ENCODE measurements at places on chromosomes 1 and 21.

DNA sequence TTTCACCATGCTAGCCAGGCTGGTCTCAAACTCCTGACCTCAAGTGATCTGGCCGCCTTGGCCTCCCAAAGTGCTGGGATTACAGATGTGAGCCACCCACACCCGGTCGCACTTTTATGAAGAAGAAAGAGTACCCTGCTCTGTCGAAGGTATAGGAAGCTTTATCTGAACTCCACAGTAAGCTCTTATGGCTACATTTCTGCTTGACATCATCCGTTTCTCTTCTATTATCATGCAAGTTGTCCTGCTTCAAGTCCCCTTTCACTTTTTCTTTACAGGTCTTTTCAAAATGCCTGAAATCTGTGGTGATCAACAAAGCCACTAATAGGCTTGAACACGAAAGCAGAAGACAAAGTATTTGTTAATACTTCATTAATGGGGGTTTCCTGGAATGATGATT, 4.0 kb downstream of the RPE65 start:
- no peak for DNase-seq

- DNase-seq: peak; percentile 72
These were observed 43.4 kb downstream of the RALGPS2 start for GRCh38 chr1:178768423-178768822.

- no peak for DNase-seq
These were observed 363.7 kb downstream of the NEGR1 start for GRCh38 chr1:71918630-71919029.

- no peak for DNase-seq
These were observed 96.5 kb downstream of the LIPI start for GRCh38 chr21:14114251-14114650.

DNA sequence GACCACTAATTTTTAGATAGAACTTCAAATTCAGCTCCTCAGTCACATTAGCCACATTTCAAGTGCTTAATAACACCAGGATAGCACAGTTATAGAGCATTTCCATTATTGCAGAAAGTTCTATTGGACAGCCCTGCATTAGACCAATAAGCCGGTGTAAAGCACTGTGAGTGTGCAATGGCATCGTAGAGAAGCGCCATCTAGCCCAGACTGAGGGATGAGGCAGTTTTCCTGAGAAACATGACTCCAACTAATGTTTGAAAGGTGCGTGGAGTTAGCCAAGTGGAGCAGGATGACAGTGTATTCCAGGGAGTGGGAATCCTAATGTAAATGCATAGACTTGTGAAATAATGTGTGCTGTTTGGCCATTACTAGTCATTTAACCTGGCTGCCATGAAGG, 7.7 kb downstream of the RPE65 start:
- no peak for DNase-seq

DNA sequence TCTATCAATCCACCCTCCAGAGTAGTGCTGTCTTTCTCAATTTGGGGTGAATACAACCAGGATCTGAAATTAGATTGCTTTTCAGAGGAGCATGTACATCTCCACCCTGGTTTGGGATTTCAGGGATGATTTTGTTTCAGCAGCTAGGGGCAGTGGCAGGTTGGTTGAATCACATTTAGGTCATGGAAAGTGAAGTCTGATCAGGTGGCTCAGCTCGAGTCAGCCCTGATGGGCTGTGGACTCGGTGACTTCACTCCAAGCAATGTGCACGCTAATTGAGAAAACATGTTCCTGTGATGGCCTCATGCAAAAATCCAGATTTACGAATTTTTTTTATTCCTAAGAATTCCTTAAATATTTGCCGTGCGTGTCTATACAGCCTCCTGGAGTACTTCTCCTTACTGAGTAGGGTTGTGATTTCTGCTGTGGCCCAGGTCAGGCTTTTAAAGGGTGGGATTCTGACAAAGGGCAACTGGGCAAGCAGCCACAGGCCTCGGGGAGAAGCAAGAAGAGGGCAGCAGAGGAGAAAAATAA, 7.5 kb downstream of the NGF start:
- no peak for DNase-seq

DNA sequence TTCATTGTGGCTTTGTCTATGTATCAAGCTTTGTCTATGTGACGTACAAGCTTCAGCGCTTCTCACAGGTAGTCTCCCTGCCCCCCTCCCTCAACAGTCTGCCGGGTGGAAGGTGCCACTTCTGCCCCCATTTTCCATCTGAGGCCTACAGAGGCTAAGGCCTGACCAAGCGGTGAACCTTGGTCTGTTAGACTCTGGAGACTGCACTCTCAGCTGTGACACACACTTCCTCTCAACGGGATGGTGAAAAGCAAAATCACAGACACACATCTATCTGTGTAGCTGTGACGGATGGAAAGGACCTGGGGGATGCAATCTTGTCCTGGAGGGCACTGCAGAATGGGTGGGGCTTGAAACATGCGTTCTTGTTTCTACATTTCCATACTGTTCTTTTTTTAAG, 152.9 kb upstream of the EDN2 start:
- DNase-seq: no peak

GRCh38 chr21:39807738-39808137, 59.5 kb upstream of the PCP4 start:
- DNase-seq: no peak

GRCh38 chr1:73781251-73781650, 416.7 kb downstream of the LRRIQ3 start:
- DNase-seq: no peak

- no peak for DNase-seq
These were observed 56.4 kb downstream of the TRABD2B start for GRCh38 chr1:47940779-47941178.

GRCh38 chr1:92927870-92928269, 33.4 kb downstream of the DIPK1A start:
- peak; percentile 13 for DNase-seq

GRCh38 chr1:110065841-110066240, 4.6 kb downstream of the ALX3 start:
- no peak for DNase-seq

DNA sequence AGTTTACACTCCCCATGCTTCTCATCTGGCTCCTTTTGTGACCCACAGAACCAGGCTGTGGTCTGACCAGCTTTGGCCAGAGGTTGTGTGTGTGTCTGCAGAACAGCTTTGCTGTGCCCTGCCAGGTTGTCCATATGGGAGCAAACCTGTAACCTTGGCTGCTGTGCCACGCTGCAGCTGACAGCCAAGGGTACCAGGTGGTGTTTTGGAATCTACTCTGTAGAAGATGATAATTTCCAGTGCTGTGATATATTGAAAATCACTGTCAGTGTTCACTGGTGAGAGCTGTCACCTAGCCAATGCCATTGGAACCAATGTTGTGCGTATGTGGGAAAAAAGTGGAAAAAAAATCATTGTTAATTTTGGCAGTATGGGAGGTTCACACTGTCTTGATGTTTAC, 18.2 kb downstream of the CENPF start:
- DNase-seq: no peak

DNA sequence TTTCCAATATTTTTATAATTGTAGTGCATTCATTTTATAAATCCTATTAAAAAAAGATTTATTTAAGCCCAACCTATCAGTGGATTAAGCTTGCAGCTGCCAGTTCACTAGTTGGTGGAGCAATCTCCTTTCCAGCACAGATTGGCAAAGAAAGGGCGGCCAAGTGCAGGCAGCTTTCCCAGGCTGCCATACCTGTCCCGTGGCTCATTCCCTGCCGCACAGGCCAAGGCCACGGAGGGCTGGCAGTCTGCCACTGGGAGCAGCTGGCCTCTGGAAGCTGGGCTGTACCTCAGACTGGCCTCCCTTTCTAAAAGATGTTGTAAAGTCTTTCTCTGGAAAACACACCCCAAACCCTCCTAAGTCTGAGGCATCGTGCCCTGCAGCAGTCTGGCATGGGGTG, 74.2 kb downstream of the SIM2 start:
- no peak for DNase-seq

GRCh38 chr1:61839679-61840078, 97.4 kb downstream of the PATJ start:
- DNase-seq: no peak

DNA sequence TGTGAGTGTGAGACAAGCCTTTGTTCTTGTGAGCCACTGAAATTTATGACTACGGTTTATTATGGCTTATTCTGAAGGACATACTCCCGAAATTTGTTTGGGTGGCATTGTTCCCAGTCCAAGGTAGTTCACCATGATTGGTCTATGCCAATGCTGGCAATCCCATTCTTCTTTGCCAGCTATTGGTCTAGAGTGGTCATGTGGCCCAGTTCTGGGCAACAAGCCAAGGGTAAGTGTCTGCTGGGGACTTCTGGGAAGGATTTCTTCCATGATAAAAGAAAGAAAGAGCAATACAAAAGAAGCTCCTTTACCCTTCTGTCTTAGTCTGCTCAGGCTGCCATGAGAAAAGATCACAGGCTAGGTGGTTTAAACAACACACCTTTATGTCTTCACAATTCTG, 201.6 kb downstream of the SLC35F3 start:
- DNase-seq: no peak

DNA sequence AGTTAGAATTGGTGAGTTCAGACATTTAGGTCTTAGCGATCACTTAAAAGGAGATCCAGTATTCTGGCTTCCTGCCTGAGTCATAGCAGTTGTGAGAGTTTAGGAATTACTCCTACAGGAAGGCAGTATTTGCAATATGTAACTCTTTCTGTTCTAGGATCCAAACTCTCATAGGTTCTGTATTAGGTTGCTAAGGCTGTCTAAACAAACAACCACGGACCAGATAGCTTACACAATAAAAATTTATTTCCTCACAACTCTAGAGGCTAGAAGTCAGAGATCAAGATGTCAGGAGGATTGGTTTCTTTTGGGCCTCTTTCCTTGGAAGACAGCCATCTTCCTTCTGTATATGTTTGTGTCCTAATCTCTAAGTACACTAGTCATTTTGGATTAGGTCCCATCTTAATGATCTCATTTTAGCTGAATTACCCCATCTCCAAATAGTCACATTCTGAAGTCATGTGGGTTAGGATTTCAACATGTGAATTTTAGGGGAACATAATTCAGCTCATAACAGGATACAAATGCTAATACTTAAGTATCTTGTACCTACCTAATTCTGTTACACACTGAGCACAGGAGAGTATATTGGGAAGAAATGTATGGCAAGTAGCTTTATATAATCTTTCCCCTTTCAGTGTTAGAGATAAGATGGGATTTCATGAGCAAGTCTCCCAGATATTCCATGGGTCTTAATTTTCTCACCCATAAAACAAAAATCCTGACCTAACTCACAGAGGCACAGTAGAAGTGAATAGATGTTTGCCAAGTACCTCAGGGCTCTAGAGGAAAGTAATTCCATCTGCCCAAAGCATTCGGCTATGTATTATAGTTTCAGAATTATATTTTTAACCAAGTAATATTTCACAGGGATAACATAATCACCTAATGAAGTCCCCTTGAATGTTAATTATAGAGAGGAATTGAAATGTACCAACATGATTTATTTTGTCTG, 144.4 kb downstream of the PTBP2 start:
- no peak for DNase-seq

- no peak for DNase-seq
These were observed 21.8 kb downstream of the MFSD2A start for GRCh38 chr1:39976732-39977131.

- no peak for DNase-seq
These were observed 4.3 kb downstream of the PAQR7 start for GRCh38 chr1:25871086-25871703.

GRCh38 chr1:232184561-232185530, 445.1 kb downstream of the SIPA1L2 start:
- no peak for DNase-seq

DNA sequence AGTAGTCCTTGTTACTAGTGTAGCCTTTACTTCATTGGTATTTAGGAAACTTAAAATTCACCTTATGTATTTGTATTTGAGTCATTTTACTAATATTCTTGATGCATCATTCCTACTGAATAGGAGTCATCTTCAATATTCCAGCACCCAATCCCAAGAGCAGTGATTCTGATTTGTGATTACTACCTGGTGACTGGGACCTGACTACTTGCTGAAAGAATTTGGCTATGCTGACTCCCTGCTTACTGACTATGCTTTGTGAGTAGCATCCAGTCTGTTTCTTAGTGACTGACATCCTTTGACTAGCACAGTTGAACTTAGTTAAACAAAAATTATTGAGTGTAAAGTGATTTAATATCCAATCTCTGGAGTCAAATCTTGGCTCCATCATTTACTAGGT, 129.9 kb upstream of the NEGR1 start:
- DNase-seq: no peak

DNA sequence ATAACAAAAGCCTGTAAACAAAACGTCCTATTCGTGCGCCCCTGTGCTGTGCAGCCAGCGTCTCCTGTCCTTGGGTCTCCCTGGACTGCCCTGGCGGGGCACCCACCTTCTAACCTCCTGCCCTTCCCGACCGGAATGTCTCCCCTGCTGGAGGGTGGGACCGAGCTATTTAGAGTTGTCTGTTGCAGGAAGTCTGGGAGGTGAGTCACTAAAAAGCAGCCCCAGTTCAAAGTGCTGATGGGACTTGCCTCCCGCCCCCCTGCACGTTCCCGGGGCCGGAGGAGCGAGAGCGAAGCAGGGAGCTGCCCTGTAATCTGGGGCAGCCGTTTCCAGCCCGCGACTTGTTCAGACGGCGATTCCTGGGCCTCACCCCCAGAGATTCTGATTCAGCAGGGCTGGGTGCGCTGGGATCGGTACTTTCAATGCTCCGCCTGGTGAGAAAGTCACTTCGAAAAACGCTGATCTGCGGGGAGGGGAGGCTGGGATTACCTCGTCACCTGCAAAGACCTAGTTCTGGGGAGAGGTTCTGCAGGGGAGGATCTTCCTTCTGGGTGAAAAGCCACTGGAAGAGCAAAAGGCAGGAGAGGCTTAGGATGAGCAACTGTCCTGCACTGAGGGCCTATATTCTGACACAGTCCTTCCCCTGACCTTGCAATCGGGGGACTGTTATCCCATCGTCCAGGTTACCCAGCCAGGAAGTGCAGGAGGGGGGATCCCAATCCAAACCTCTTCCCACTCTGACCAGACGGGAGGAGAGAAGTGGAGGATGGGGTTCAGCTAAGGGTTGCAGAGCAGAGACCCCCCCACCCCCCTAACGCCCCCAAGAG, 1.2 kb upstream of the DHRS3 start:
- peak; percentile 64 for DNase-seq

- no peak for DNase-seq
These were observed 18.3 kb upstream of the C1orf53 start for GRCh38 chr1:197884173-197884572.

GRCh38 chr1:232744847-232745246, 60.4 kb upstream of the MAP10 start:
- no peak for DNase-seq

- no peak for DNase-seq
These were observed 285.6 kb upstream of the FMN2 start for GRCh38 chr1:239805851-239806772.

DNA sequence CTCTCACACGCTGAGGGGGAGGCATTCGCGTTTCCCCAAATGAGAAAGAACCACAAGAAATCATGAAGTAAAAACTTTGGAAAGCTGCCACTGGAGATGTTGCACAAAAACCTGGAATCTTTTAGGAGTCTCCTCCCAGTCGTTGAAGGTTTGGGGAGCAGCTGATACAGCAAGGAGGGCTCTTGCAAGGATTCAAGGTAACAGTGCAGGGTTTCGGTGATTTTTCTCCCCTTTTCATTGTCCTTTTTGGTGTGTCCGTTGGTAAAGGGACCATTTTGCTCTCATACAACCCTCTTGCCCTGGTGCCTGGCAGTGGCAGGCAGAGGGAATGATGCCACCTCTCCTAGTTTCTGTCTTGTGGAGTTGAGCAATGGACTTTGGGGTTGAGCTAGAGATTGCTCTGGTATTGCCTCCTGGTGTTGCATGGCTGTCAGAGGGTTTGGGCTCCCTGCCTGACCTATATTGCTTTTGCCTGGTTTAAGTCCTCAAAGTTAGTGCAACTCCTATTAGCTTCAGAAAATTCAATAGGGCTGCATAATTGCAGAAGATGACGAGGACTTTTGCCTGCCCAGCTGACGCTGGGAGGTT, 872 bp downstream of the BRINP2 start:
- DNase-seq: no peak

GRCh38 chr1:2934642-2935081, 86.6 kb upstream of the ACTRT2 start:
- no peak for DNase-seq
